ENCODE measurements at places on chromosomes 6 and 20.

DNA sequence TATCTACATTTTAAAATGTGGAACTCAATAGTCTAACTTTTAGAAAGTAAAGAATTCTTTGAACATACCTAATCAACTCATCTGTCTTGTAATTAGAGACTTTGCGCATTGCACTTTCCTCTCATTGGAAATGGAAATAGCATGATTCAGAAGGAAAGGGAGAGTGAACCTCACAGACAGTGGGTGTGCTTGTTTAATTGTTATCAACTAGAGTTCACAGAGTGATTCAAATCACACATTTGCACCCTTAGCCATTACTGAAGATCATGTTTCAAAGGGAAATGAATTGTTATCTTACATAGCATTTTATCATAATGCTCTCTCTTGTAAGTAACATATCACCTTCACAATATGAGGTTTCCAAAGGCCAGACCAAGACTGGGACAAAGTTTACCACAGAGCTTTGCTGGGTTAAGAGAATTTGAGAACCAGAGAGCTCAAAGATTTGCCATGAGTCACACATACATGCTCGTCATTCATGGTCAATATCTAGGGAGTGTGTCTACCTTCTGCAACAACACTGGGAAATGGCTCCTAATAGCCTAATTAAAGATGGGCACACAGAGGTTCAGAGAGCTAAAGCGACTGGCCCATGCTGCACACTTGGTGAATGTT is 21.5 kb downstream of the GSTA3 start:
- DNase-seq = no peak

GRCh38 chr20:23624324-23624691 is 13.4 kb downstream of the CST3 start:
- no peak for DNase-seq

GRCh38 chr6:583635-584034 is 73.3 kb downstream of the HUS1B start:
- DNase-seq = no peak

DNA sequence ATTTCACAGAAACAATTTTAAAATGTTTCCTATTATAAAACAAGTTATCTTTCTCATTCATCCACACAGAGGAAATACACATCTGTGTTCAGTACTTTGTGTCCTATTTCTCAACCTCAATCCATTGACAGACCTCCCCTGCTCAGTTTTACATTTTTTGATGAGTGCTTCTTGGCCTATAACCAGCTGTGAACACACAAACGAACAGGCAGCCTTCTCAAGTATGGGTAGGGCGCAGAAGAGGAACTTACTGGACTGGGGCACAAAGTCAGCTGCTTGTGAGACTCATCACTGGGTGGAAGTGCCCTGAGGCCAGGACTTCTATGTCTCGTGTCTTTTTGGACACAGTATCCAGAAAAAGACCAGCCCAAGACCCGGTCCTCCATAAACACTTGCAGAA is 2.8 kb downstream of the RPS6KA2 start:
- DNase-seq = no peak

DNA sequence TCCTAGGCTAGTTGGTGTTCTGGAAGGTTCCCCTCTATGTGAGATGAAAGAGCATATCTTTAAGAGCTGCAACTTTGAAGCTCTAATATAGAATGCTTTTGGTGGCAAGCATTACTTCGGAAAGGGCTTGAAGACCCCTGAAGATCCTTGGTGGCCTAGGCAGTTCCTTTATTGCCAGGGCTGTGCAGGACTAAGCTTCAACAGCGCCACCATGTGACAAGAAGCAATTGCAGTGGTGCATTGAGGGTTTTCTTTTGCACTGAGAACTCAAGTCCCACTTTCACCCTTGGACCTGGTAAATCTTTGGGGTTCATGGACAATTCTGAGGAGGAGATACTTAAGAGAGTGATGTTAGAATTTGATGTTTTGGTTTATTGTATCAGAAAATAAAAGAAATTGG is 237.4 kb upstream of the GMDS start:
- no peak for DNase-seq

DNA sequence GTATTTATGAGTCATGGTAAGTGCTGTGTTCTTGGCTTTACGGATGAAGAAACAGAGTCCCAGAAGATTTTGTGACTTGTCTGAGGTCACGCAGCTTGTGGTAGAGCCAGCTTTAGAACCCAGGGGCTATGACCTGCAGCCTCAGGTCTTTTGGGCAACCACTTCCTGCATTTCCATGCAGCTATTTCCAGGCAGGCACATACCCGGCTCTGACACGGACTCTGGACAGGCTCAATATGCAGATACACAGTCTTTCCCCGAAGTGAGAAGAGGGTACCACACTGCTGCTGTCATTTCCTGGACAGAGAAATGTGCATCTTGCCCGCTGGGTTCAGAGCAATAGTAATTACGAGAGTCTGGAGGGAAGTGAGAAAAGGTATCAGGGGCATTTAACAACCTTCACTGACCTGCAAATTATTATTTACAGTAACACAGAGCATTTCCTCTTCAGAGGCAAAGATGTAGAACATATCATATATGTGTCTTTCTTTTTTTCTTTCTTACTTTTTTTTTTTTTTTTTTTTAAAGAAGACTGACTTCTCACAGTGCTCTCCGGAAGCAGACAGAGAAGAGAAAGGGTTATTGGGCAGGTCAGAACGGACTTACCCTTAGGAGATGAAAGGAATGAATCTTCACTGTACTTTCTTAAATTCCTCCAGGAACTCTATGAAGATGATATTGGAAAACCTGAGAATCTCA is 185.1 kb downstream of the CLIC5 start:
- DNase-seq = peak; percentile 33

DNA sequence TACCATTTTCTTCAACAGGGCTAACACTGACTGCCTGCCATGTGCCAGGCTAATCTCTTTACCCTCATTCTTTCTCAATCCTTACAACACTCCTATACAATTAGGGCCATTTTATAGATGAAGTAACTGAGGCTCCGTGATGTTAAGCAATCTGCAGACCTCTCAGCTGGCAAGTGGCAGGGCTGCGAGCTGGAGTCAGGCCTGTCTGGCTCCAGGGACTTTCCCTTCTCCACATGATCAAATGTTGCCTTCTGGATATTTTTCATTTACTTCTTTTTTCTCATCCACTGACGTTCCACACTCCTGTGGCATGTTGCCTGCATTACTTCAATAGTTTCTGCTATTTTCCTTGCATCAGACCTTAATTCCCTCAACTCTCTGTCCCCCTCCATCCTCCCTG is 55.2 kb upstream of the TAGAP start:
- no peak for DNase-seq

DNA sequence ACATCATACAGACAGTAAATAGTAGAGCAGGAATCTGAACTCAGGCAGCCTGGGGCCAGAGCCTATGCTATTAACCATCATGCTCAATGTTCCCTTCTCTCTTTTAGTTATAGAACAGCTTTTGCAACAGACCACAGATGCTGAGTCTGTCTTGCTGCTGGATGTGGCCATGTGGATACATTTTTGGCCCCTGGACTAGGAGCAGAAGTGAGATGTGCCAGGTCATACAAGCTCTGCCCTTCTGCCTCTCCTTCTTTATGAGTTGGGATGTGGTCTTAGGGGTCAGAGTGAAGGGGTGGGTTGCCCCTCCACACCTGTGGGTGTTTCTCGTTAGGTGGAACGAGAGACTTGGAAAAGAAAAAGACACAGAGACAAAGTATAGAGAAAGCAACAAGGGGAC is 14.6 kb upstream of the AARS2 start:
- no peak for DNase-seq

GRCh38 chr6:162058281-162058875 is 669.2 kb downstream of the PRKN start:
- DNase-seq = no peak

DNA sequence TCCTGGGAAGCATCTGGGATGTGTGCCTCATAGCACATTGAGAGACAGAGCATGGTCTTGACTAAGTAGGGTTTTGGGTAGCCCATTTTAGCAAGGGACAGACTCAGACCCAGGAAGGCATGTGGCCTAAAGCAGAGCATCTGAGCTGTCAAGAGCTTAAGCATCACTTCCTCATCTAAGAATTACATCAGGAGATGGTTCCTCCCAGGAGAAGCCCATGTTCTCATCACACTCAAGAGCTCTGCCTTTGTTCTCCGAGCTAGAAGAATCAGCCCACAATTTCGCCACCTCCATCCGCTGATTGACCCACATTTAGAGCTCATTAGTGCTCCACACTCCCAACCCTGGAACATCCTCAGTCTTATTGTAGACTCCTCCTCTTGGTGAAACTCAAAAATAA is 68.3 kb downstream of the NPEPL1 start:
- peak; percentile 8 for DNase-seq

DNA sequence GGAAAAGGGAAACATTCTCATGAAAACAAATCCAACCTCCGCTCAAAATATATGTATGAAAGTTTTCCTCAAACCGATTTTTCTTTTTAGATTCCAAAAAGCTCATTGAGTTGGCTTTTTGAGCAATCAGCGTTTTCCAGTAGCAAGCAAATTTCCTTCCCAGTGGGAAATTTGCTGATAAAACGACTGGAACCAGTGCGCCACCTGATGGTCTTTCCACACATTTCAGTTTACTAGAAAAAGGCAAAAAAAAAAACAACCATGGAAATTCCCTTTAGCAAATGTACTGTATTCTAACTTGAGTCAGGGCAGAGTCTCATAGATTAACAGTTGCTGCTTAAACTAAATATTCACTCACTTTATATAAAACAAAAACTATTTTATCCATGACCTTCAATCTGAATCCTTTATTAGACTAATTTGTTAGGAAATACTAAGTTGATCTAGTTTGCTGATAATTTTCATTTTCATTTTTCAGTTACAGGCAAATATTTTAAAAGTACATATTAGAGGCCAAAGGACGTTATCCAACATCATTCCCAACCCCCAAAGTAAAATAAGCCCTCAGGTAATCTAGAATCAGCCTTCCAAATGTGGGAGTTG is 271.5 kb downstream of the FOXA2 start:
- DNase-seq = peak; percentile 50

DNA sequence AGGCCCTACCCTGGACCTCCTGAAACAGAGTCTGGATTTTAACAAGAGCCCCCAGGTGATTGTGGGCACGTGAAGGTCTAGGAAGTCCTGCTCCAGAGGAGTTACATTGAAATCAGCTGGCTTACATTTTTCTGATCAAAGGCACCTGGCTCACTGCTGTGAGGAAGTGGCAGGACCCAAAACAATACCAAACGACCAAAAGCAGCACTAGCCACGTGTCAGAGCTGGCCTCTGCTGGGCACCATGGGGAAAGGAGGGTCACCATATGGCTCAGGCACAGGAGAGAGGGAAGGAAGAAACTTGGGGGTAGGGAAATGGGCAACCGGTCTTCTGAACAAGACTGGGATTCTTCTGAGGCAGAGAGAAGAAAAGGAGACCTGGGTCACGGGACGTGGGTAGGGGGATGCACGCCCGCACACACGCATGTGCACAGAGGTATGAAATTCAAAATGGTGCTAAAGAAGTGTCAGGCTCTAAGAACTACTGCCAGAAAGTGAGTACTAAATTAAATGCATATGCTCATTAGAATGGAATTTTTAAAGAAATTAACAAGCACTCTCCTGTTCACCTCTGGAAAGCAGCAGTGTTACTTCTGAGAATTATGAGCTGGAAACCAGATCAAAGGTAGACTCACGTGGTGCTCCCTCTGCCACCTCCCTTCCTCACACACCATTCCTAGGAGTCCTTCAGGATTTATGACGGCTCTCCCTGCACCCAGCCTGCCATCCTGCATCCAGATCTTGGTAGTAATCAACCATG is 113.6 kb downstream of the TRERF1 start:
- DNase-seq = no peak

DNA sequence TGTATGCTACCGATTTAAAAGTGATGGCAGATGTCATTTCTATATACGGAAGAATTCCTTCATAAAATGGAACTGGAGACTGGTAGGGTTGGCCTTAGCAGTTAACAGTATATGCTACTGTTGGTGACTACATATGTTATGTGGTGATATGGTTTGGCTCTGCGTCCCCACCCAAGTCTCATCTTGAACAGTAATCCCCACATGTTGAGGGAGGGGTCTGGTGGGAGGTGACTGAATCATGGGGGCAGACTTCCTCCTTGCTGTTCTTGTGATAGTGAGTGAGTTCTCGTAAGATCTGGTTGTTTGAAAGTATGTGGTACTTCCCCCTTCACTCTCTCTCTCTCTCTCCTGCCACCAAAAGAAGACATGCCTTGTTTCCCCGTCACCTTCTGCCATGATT is 29.6 kb downstream of the RGS17 start:
- DNase-seq = no peak

DNA sequence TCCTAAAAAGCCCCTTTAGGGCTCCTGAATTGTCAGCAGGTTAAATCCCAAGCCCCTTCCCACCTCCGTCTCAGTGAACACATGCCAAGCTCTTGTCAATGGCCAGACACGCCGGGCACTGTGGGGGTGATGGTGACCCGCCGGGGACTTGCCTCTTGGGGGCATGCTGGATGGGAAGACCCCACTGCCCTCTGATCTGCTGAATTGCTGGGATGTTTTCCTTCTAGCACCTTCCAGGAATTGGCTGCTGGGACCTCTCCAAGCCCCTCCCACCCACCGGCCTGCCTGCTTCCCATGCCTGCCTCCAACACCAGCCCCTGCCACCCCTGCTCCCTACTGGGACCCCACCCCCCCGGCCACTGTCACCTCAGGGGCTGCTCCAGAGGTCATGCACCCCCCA is 345.9 kb downstream of the CDH4 start:
- no peak for DNase-seq

- no peak for DNase-seq
These were observed 7.3 kb downstream of the ADA start for GRCh38 chr20:44644230-44644617.

- no peak for DNase-seq
These were observed 468.0 kb downstream of the PREX1 start for GRCh38 chr20:48359692-48360341.

- no peak for DNase-seq
These were observed 29.8 kb downstream of the SLC2A12 start for GRCh38 chr6:134022650-134023049.

DNA sequence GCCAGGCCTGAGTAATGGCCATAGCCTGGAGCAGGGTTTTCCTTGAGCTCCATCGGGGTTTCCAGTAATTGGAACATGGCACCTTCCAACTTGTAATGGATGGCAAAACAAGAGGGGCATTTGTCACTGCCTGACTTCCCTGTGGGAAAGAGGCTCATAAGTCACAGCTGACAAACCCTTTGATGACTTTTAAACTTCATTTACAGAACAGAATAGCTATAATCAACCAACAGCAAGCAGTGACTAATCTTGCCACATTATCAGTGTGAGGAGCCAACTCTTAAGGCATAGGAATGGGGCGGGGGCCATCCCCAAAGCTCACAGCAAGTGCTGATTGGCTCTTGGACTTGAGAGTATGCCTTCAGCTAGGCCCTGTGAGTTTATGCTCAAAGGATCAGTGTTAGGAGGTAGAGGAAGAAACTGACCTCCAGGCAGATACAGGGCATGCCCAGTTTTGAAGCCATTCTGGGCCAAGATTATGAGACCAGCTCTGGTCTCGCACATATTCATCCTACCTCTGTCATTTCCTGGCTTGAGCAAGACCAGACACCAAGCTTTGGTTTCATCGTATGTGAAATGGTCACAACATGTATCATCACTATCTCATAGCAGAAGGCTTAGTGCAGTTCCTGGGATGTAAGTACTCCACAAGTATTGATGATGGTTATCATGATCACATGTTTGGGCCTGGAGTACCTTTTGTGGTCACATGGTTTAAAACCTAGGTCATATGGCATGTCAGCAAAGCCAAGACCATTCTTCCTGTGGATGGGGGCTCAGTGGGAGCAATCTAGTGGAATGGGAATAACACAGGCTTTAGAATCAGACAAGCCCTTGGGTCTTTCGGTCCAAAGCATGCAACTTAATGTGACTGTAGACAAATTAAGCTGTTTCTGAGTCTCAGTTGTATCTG is 49.2 kb downstream of the EIF2S2 start:
- no peak for DNase-seq
